ENCODE measurements at places on chromosomes 12 and 14. TPM values are rescaled to one million over a fixed set of nuclear protein-coding genes. Genes with fewer than 3 reads are reported as not detected.

Gene AHNAK2
- 407 TPM for total RNA-seq

Gene OR6C2
- not detected for total RNA-seq

Gene RAB35
- 40.4 TPM for total RNA-seq

Gene KRT71
- not detected for total RNA-seq

Gene NAA30
- total RNA-seq = 15.9 TPM

Gene BMAL2
- 71.3 TPM for total RNA-seq

Gene CCDC88C
- total RNA-seq = 0.15 TPM

Gene IKBIP
- total RNA-seq = 70.5 TPM

Gene SCNN1A
- total RNA-seq = not detected

Gene TSPAN9
- total RNA-seq = 14.5 TPM

Gene COA8
- 19.0 TPM for total RNA-seq
